Stimulated activated CD8-positive, alpha-beta memory T cell treated with anti-CD3 and anti-CD28 coated beads, Interleukin-7, amount 100 ng/mL, for 1 hour (primary cell): ENCODE measurements at places on chromosomes 11 and 22.

DNA sequence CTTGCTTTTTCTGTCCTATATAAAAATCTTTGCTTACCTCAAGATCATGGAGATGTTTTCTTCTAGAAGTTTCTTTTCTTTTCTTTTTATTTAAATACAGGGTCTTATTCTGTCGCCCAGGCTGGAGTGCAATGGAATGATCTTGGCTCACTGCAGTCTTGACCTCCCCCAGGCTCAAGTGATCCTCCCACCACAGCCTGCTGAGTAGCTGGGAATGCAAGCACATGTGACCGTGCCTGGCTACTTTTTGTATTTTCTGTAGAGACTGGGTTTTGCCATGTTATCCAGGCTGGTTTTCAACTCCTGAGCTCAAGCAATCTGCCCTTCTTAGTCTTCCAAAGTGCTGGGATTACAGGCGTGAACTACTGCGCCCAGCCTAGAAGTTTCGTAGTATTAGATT lies 45.3 kb downstream of the USP35 start:
- no peak for DNase-seq

DNA sequence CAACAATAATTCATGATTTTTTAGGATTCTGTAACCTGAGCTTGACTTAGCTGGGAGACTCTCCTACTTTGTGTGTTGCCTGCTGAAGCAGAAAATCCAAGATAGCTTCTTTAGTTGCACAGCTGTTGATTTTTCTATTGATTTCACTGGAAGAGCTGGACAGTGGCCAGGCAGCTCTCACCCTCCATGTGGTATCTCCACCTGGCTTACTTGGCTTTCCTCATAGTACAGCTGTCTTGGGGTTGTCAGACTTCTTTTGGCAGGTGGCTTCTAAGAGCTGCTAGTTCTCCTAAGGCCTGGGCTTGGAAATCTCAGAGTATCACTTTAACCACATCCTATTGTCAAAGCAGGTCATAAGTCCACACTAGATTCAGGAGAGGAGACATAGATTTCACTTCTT lies 130.8 kb upstream of the SPON1 start:
- DNase-seq, result no peak

- no peak for DNase-seq
Observed at GRCh38 chr11:96293598-96294021, 49.4 kb downstream of the MAML2 start.

GRCh38 chr11:62401356-62401755 lies 17.5 kb upstream of the SCGB1A1 start:
- no peak for DNase-seq

DNA sequence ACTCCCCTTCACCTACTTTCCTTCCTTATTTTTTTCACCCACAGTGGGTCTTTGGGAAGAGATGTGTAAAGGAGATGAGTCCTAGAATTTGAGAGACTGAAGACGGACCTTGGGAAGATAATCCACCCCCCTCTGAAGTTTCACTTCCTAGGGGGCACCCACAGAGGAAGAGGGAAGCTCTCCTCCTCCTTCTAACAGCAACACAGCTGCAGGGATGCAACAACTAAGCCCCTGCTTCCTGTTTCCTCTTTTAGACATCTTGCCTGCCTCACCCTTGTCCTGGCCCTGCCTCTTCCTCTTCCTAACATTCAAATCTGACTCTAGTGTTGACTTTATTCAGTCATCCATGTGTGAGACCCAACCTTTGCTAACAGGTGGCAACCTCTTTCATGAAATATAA lies 424.6 kb downstream of the BUD13 start:
- no peak for DNase-seq

DNA sequence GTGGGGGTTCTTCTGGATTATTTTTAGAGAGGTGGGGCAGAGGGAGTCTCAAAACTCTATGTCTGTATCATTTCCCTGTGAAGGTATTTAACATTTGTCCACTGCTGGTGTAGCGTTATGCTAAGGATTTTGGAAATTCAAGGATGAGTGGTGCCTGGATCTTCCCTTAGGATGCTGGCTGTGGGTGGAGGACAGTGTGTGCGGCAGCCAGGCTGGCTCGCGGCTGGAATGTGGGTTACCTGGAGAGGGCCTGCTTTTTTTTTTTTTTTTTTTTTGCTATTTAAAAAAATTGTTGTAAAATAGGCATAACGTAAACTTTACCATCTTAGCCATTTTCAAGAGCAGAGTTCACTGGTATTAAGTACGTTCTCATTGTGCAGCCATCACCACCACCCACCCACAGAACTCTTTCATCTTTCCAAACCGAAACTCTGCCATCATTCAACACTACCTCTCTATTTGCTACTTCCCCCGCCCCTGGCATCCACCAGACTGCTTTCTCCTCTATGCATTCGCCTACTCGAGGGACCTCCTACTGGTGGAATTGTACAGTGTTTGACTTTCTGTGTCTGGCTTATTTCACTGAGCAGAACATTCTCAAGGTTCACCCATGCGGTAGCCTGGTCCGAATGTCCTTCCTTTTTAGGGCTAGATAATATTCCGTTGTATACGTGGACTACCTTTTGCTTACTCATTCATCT lies 67.1 kb downstream of the PARVB start:
- DNase-seq, result no peak

DNA sequence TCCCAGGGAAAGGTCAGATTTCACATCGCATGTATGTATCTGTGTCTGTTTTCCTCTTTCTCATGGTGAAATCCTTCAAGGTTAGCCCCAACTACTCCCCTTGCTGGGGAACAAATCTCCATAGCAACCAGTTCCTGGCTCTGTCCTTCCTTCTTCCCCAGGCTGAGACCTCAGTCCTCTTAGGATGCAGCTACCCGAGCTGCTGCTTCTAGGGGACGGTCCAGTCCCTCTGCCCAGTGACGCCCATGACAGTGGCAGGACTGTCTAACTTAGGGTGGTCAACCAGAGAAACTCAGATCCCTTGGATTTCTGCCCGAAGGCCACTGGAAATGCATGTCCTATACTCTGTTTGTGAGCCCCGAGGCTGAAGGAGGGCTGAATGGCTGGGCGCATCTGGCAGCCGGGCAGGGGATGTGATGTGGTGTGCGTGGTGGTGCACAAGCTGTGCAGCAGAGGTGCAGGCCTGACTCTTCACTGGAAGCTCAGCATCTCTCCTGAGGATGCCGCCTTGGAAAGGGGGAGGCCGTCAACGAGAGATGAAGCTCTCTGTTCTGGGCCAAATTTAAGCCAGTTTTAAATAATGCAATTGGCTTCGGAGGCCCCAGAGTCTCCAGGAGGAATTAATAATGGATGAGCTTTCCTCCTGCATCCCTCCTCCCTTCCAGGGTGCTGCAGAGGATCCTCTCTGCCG lies 118.7 kb upstream of the B3GAT1 start:
- no peak for DNase-seq

GRCh38 chr11:65850217-65851082 lies 7.5 kb downstream of the CFL1 start:
- DNase-seq, result no peak

DNA sequence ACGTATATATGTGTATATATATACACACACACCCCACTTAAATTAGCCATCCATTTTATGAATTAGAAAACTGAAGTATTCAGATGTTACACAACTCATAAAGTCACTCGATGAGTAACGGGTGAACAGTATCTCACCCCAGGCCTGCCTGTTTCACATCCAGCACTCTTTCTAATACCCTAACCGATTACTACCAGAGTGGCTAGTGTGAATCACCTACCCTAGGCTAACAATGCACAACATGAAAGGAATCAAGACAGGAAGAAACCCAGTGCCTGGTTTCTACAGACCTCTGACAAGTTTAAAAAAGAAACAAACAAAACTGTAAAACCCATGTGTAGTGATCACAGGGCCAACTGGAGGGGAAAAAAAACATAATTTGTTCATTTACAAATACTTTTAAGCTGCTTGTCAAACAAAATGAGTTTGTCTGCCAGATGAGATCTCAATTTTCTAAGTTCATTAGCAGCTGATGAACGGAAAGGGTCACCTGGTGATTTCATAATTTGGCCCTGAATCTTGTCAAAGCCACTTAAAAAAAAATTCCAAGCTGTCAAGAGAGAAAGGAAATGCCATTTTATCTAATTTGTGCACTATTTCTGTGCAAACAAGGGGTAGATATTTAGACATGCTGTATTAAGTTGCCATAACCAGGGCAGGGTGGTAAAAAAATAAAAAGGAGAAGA lies 134.8 kb downstream of the LARGE1 start:
- no peak for DNase-seq

DNA sequence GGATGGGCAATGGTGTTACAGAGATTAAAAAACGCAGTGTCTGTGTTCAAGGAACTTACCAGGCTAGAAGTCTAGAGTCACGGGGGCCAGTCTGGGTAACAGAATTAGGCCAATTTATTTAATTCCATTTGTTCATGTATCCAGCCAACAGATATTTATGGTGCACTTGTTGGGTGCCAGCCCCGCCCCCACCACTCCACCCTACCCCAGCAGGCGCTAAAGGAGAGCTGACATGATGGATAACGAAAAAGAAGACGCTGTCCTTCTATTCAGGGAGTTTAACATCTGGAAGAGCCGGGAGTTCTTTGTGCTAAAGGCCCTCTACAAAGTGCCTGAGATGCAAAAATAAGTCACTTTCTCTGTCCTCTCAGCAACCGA lies 1.1 kb upstream of the BMAL1 start:
- DNase-seq, result no peak

- DNase-seq, result no peak
Observed at GRCh38 chr11:11995601-11996000, 12.8 kb downstream of the DKK3 start.

- DNase-seq, result no peak
Observed at GRCh38 chr11:120096369-120097191, 41.3 kb downstream of the TRIM29 start.

GRCh38 chr11:82889133-82890001 lies 10.9 kb downstream of the PRCP start:
- no peak for DNase-seq

- DNase-seq, result no peak
Observed at GRCh38 chr11:114179234-114179941, 116.8 kb upstream of the NNMT start.

DNA sequence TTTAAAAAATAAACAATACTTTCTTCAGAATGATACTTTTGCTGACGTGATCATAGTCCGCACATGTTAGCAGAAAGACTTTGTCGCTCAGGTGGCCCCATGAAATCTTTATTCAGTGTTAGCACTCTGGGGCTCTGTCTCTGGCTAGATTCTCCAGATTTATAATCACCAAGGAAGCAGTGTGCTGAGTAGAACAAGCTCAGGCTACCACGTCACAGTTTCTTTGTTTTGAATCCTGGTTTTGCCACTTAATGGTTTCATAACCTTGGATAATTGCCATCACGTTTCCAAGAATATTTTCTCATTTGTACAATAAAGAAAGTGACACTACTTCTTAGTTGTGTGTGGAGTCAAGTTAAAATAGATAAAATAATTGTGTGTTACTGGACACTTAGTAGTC lies 3.9 kb upstream of the MUC15 start:
- DNase-seq, result no peak
